GM12891 (cell line): ENCODE measurements at places on chromosomes 11 and 22.

- DNase-seq = no peak
Measured at GRCh38 chr11:26028393-26028911, 303.5 kb upstream of the ANO3 start.

- no peak for DNase-seq
Measured at GRCh38 chr11:83162377-83162776, 5.4 kb downstream of the PCF11 start.

GRCh38 chr22:46598737-46599424 lies 21.3 kb upstream of the GRAMD4 start:
- no peak for DNase-seq

DNA sequence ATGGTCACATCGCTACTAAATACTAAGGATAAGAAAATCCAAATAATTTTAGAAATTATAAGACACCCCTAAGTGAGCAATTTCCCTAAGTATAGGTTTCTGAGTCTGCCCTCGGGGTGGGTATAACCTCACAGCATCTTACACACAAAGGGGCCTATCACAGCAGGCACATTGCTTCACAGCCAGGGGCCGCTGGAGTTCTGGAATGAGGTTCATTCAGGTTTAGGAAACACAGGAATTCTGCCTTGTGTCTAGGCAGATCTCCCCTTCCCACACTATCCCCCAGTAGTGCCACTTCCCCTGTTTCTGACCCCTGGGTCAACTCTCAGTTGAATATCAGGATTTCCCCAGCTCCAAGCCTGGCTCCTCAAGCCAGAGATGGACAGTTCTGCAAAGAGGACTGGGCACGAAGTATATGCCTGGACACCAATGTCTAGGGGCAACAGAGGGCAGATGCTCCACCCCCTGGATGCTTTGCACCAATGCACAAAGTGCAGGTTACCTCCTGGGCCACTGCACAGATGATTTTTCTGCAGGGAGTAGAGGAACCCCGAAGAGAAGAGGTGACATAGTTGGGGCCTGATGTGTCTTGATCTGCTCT lies 11.4 kb downstream of the TUBA8 start:
- DNase-seq = no peak

DNA sequence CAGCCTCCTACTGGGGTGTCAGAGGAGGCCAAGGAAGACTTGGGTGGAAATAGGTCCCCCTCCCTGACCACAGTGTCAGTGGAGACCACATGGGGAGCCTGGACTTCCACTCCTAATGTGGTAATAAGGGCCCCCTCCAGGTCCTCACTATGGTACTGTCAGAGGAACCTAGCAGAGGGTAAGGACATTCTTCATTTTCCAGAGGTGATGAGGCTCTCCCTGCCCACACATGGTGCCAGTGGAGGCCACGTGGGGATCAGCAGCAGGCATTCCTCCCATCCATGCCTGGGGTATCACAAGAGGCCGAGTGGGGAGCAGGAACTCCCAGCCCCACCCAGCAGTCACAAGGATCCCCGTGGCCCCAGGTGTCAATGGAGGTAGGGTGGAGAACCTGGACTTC lies 6.5 kb upstream of the CLDN5 start:
- no peak for DNase-seq

- no peak for DNase-seq
Measured at GRCh38 chr11:119721129-119722120, 7.6 kb downstream of the NECTIN1 start.

DNA sequence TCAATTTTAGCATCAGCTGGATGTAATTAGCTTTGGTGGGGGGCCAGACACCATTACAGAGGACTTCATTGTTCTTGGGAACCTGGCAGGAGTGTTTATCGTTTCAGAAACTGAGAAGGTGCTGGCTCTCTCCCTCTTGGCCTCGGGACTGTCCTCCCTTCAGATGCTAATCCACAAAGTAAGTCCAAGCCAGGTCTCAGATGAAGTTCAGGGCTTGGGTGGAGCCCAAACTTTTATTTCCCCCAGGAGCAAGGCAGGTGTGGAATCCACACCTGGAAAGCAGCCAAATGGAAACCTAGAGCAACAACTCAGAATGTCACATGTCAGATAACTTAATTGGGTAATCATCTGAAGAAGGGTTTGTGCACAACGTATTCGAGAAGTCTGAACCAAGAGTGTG lies 119.2 kb downstream of the ME3 start:
- DNase-seq = no peak

DNA sequence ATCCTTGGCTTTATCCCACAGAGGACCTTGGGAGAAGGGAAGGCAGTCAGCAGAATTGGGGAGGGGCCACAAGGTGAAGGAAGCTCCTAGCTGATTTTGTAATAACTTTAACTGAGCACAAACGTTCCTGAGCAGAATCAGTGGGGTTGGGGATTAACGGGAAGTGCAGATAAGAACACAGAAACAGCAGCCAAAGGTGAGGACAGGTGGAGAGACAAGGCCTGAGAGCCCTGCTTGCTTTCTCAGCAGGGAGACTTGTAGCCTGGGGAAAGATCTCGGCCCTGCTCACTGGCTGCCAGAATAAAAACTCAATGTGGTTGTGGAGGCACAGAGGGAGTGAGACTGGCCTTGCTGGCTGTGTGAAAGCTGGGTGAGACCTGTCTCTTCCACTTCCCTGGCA lies 265.2 kb upstream of the FAT3 start:
- no peak for DNase-seq

DNA sequence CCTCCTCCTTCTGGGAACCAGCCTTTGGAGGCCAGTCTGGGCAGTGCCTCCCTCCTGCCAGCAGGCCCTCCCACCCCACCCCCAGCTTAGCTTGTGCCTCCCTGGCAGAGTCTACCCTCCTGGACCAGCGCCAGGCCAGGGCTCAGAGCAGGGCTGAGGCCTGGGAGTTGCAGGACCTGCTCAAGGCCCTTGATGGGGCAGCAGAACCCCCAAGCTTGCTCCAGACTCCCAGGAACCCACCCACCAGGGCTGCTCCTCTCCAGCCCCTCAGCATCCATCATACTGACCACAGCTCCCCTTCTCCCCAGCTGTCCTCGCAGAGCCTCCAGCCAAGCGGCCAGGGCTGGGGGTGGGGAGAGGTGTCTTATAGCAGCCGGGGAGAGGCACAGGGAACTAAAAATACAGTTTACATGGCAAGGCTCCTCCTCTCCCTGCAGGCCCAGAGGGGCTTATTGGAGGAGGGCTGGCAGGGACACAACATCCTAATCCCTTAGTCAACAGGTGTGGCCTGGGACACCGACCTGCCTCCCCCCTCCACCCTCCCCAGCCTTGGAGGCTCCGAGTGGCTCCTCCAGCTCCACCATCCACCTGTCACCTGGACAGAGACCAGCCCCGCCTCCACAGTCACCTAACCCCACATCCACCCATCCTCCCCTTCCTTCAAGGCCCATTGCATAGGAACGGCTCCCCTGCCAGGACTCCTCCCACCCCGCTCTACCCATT lies 5.2 kb upstream of the MB start:
- no peak for DNase-seq

- no peak for DNase-seq
Measured at GRCh38 chr11:106507645-106508306, 430.3 kb downstream of the AASDHPPT start.

GRCh38 chr11:113329725-113330124 lies 15.3 kb downstream of the TTC12 start:
- DNase-seq = no peak

- DNase-seq = no peak
Measured at GRCh38 chr11:75535071-75535470, 9.3 kb upstream of the GDPD5 start.

GRCh38 chr11:66701432-66702240 lies 23.9 kb upstream of the RBM4B start:
- no peak for DNase-seq

DNA sequence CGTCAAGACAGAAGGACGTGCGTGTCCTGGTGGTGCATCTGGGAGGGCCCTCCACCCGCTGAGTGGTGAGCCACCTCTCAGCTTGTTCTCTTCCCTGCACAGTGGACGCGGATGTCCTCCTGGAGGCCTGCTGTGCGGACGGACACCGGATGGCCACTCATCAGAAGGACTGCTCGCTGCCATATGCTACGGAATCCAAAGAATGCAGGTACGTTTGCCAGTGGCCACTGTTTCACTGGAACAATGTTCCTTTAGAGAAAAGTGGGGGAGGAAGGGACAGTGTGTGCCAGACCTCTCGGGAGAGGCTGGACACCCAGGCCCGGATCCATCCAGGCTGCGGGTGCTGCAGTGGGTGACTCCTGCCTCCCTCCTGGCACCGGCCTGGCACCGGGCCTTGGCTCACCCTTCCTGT lies 15.9 kb downstream of the FBLN1 start:
- DNase-seq = no peak

DNA sequence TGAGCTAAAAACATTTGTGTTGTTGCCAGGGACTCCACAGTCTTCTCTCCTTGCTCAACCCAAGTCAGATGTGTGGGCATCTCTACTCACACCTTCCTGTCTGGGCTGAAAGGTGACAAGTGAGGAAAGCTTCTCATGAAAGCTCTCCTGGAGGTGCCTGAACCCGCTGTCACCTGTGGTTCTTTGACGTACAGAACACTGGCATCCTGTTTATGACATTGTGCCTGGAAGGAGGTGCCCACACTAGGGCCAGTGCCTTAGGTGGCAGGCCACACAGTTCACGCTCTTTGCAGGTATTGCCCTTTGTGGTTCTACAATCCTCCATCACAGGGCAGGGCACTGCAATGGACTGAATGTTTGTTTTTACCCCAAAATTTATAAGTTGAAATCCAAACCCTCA lies 108.5 kb downstream of the CD44 start:
- DNase-seq = no peak

DNA sequence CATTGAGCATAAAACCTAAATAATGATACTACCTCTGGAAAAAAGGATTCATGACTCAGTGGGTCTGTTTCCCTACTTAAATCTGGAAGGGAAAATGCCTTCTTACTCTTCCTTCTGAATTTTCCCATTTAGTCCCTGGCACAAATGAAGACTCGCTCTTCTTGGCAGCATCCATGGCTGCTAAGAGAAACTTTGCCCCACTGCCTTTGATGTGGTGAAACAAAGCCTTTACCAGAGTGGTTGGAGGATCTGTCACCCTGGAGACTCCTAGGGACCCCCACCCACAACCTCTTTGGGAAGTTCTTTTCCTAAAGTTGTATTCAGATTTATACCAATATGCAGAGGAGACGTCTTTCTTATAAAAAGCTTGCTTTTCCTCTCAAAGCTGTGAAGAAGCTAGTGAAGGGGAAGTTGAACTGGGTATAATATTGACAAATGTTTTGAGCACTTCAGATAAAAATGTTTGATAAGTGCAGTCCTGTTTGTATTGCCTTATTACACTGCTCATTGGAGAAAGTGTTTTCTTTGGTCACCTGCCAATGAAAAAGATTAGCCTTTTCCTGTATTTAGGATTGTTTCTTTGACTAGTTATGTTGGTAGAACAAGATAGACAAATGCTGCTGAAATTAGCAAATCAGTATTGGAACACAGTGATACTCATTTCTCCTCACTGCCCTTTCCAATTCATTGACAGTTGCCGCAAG lies 77.3 kb downstream of the ARFGAP2 start:
- DNase-seq = no peak
